ENCODE measurements at places on chromosomes 11 and 22. TPM values are rescaled to one million over a fixed set of nuclear protein-coding genes. Genes with fewer than 3 reads are reported as not detected.
A peak's percentile ranks its signal among the peaks of the same experiment; 100 is the strongest.

The MIOX gene
- not detected for total RNA-seq

DNA sequence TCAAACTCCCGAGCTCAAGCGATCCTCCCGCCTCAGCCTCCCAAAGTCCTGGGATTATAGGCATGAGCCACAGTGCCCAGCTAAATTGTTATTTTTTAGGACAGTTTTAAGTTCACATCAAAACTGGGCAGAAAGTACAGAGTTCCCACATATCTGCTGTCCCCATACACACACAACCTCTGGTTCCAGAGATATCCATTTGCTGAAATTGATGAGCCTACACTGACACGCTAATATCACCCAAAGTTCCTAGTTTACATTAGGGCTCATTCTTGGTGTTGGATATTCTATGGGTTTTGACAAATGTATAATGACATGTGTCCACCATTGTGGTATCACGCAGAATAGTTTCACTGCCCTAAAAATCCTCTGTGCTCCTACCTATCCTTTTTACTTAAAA lies 2.7 kb upstream of the SEC14L4 start:
- DNase-seq, result no peak
- peaks cover 6% of the 10 kb centered on the region for H3K4me1 ChIP-seq
- no peak overlapping the region for H3K4me3 ChIP-seq
- H3K27ac ChIP-seq, result no peak overlapping the region
- peaks cover 38% of the 10 kb centered on the region for H3K27me3 ChIP-seq

DNA sequence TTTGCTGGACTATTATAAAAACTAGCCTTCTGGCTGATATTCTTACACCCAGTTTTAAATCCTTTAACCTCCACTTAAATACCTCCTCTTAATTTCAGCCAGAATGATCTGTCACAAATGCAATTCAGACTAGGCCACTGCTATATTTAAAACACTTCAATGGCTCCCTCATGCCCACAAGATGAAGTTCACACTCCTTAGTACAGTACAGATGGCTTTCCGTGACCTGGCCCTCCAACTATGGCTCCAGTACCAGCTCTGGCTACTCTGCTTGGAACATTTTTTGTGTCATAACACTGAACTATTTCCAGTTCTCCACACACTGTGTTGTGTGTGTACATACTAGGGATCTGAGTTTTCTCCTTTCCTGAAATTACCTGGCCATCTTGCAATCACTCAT lies 353.4 kb downstream of the SOX6 start:
- H3K4me3 ChIP-seq, result no peak overlapping the region
- H3K27ac ChIP-seq, result no peak overlapping the region
- no peaks in the 10 kb centered on the region for H3K36me3 ChIP-seq
- no peaks in the 10 kb centered on the region for H3K4me1 ChIP-seq

- no peak overlapping the region for H3K27ac ChIP-seq
- no peak overlapping the region for H3K4me3 ChIP-seq
- DNase-seq, result peak; percentile 79
- H3K27me3 ChIP-seq, result peaks cover 2% of the 10 kb centered on the region
- no peaks in the 10 kb centered on the region for H3K4me1 ChIP-seq
Measured at GRCh38 chr11:135075740-135076139, 663.7 kb upstream of the B3GAT1 start.

DNA sequence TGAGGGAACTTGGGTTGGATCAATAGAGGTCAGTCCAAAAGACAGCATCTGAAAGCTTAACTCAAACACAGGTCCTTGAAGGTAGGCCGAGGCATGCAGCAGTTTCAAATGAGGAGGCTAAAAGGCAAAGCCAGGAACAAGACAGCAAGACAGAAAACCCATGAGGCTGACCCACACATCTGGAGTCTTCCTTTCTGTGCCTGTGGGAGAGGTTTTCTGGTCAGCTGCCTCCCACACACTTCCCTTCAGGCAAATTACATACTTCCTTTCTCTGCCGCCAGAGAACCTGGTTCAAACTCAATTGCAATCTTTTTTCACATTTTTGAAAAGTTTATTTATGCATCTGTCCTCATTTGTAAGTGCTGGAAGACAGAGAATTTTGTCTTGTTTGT lies 29.8 kb upstream of the CRTAM start:
- no peak overlapping the region for H3K4me3 ChIP-seq
- H3K4me1 ChIP-seq, result peaks cover 21% of the 10 kb centered on the region
- H3K27ac ChIP-seq, result no peak overlapping the region

The LRRC51 gene
- total RNA-seq, result 9.9 TPM

DNA sequence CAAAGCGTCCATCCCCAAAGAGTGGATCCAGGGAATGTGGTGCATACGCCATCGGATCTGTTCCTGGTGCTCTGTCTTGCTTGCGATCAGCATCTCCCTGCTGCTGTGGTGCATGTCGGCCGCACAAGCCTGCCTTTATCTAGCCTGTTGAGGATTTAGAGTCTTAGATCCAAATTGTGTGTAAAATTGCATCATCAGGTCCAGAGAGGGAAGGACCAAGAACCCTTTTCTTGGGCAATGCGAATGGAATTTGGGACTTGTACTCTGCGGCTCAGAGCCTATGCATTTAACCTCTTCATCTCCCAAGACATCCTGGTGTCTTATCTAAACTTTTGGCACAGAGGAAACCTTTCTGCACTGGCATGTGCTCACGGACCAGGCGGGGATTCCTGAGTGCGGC lies 1238.7 kb downstream of the TBC1D22A start:
- no peak for DNase-seq
- no peaks in the 10 kb centered on the region for H3K27me3 ChIP-seq
- H3K4me1 ChIP-seq, result no peaks in the 10 kb centered on the region

The CCDC179 gene
- total RNA-seq, result not detected
